ENCODE measurements at places on chromosomes 11 and 22. TPM values are rescaled to one million over a fixed set of nuclear protein-coding genes. Genes with fewer than 3 reads are reported as not detected.

The MCHR1 gene
- polyA plus RNA-seq: not detected

The UPK3A gene
- not detected for polyA plus RNA-seq

The H19 gene
- polyA plus RNA-seq: 4.5 TPM

DNA sequence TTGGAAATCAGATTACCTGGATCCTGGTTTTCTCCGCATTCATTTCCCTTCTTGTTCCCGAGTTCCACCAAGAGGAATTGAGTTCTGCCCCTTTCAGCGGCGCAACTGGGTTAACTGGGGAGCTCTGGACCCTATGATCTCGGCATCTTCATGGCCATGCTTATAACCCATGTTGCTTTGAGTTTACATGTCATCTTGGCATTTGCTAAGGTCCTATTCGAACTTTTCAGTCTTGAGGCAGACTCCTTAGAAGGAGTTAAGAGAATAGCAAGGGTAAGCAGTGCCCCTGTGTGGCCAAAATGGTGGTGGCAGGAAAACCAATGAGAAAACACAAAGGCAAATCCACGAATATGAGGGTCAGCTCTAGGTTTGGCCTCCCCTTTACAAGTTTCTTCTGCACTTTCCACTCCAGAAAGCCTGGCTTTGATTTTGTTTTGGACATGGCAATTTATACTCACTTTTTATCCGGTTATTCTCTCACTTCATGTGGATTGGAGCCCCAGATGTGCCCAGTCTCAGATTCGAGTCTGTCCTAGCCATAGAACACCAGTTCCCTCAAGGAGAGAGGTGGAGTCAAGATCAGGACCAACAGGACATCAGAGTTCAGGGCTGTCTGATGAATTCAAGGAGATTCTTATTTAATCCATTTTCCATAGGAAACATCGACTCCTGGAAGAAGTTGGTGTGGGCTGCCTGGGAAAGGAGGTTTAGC is 55.3 kb upstream of the FBXO3 start:
- DNase-seq: peak; percentile 62

DNA sequence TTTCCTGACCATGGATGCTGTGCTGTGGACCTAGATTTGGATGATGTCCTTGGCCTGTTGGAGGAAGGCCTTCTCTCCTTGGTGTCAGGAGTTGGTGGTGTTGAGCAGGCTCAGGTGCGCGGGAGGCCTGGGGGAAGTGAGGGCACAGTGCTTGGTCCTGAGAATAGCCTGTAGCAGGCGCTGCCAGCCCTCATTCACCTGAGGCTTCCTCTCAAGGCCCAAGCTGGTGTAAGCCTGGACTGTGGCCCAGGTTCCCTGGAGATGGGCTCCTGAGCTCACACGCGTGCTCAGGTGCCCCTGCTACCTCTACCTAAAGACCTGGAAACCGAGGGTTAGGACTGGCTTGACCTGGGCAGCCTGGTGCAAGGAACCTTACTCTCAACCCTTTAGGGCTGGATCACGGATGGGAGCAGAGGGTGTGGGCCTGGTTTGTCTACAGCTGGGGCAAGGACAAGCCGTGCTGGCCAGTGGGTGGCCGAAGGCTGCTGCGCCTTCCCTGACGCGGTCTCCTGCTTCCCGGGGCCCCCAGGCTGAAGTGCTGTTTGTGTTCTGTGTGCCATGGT is 7.8 kb upstream of the GRAMD4 start:
- DNase-seq: no peak

GRCh38 chr11:19793326-19793725 is 80.7 kb downstream of the NAV2 start:
- no peak for DNase-seq

DNA sequence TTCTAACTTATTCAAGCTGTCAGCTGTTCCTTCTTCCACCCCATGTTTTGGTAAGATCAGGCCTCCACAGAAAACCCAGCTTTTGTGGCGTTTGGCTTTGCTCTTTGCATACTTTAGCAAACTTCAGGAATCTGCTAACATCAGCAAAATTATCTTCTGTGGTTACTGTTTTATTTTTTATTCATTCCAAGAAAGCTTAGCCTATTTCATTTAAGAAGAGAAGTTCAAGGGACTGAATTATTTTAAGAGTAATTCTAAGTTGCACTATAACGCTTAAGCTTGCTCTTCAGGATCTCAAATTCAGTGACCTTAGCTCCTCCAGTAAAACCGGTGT is 1.1 kb downstream of the JHY start:
- DNase-seq: no peak
